Mesenteric fat pad (tissue), 1 donor: ENCODE measurements at places on chromosomes 6 and 20.

DNA sequence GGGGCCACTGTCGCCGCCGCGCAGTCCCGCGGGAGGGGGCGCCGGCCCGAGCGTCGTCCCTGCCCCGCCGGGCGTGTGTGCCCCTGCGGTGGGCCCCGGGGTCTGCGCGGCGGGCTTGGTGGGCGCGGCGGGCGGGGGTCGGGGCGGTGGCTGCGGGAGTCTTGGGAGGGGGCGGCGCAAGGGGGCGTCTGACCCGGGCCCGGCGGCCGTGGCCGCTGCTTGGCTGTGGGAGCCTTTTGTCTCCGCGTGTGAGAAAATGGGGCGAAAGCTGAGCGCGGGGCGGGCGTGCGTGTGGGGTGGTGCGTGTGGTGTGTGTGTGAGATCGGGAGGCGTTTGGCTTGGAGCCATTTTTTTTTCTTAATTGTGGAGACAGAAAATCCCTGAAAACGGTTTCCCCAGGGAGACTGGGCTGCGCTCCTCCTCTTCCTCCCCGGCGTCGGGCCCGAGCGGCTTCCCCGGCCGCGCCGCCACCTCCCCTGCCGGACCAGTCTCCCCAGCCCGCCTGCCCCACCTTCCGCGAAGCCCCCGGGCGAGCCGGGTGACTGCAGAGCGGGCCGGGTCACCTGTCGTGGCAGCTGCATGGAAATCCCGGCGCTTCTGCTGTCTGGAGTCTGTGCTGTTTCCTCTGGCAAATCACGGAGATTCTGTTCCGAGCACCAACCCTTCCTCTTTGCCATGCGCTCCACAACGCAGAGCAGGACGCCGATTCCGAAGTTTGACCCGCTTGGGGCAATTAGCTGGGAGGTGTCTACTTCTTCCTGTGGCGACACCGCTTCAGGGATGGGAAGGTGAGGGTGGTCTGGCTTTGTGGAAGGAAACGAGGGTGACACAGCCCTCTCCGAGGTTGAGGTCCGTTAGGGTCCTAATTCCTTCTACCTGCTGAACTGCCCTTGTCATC is 64.4 kb downstream of the GTF2H5 start:
- DNase-seq: no peak

- no peak for DNase-seq
Observed at GRCh38 chr6:55888917-55889316, 13.5 kb upstream of the BMP5 start.

DNA sequence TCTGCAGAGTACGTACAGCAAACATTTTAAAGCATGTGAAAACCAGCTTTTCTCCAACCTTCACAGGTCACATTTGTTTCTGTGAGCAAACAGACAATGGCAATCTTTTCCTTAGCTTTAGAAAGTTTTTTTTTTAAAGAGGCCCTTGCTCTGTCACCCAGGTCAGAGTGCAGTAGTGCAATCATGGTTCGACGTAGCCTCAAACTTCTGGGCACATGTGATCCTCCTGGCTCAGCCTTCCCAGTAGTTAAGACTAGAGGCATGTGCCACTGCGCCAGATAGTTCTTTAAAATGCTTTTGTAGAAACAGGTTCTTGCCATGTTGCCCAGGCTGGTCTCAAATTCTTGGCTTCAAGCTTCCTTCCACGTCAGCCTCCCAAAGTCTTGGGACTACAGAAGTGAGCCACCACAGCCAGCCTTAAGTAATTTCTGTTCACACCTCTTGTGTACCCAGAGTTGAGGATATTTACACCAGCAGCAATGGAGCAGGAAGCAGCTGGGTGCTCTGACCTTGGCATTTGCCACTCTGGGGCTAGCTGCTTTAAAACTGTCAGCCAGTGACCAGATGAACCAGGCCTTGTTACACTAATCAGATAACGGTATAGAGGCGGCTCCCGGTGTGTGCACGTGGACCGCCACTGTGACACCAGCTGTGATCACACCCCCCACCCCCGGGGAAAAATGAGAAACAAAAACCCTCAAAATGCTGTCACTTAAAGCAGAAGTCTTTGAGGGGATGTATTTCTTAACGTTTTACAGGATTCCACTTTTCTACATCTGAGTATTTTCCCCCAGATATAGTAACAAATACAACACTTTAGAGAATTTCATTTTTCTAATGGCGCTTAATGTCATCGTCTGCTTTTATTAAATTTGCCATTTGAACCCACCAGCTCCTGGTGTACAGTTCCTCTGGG is 71.3 kb downstream of the AKAP12 start:
- DNase-seq: no peak

- no peak for DNase-seq
Observed at GRCh38 chr6:112188906-112189305, 65.5 kb downstream of the LAMA4 start.

- DNase-seq: no peak
Observed at GRCh38 chr20:57097245-57097915, 169.1 kb downstream of the BMP7 start.

- no peak for DNase-seq
Observed at GRCh38 chr6:126811321-126811720, 307.1 kb upstream of the RSPO3 start.
